ENCODE measurements at places on chromosomes 13 and 19.

DNA sequence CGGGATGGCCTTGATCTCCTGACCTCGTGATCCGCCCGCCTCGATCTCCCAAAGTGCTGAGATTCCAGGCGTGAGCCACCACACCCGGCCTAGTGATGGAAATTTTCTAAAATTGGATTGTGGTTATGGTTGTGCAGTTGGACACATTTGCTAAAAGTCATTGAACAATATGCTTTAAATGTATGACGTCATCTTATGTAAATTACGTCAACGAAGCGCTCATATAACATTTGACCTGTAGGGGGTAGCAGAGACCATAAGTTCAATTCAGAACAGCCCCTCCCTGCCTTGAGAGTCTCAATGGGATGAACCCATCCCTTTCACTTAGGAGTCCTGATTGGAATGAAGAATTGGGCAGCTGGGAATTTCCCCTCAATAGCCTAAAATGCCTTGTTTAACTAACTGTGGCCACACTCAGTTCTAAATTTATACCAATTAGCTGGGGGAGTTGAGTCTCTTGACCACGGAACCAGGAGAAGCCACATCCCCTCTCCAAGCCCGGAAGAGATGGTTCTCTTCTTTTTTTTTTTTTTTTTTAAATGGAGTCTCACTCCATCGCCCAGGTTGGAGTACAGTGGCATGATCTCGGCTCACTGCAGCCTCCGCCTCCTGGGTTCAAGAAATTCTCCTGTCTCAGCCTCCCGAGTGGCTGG is 15.2 kb upstream of the TLE6 start:
- DNase-seq, result no peak

DNA sequence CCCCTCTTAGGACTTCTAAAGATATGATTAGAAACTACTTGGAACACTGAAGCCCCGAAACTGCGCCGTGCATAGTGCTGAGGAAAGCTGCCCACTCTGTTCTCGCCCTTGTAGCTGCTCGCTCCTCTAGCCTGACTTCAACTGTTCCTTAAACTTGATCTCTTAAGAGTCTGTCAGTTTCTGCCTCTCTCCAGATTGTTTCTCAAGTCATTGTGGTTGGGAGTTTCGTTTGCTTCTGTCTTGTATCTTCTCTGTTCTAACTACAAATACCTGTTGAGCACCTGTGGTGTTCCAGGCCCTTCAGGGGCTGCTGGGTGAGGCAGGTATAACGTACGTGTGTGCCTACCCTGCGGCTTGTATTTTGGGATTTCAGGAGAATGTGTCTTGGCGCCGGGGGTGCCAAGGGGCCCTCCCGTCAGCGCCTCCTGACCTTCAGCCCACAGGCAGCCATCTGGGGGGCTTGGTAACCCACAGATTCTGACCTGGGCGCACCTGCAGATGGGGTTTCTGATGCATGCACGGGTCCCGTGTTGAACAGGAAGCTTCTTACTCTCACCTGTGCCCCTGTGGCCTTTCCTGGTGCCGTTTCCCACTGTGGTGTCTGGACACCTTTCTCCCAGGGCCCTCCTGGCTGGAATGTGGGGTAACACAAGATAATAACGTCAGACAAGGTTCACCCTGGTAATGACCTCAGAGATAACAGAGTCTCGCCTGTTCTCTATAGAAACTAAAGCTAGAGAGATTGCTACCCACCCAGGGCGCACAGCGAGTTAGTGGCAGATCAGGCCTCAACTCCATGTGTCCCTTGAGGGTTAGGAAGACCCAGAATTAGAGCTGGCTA is 17.2 kb upstream of the DCUN1D2 start:
- no peak for DNase-seq

DNA sequence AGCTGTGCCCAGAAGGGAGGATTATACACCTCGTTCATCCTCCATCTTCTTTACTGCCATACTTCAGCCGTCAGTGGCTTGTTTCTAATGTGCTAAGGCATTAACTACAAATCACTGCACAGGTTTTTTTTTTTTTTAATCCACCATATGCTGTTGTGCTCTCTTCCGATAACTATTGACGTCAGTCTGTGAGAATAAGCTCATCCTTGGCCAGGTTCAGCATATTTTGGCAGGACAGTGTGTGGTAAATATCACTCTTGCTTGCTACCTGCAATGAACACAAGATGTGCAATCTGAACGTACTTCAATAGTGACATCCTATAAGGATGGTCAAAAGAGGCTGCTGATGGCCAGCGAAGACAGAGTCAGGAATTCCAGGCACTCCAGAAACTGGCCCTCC is 2030.7 kb upstream of the PCDH20 start:
- no peak for DNase-seq

- no peak for DNase-seq
These were observed 3.0 kb upstream of the C19orf81 start for GRCh38 chr19:50646074-50646807.

GRCh38 chr13:20828539-20829364 is 55.0 kb upstream of the EEF1AKMT1 start:
- peak; percentile 13 for DNase-seq

GRCh38 chr19:17658240-17658639 is 29.9 kb downstream of the UNC13A start:
- DNase-seq, result no peak

GRCh38 chr19:5978606-5979552 is 939 bp upstream of the RANBP3 start:
- DNase-seq, result no peak

DNA sequence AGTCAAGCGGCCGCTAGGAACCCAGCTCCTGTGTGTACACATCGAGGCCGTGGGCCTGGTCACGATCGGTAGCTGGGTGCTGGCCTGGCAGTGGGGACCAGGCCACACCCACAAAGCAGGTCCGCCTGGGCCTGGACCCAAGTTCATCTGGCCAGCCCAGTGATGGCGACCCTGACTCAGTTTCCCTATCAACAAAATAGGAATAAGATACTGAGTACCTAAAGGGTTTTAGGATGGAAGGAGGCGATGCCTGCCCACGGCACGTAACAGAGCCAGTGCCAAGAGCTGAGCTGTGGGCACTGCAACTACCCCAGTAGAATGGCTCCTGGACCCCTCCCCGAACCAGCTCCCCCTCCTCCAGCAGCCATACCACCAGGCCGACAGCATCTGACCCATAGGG is 243.5 kb upstream of the SGCG start:
- no peak for DNase-seq

Measured in stimulated activated CD4-positive, alpha-beta T cell treated with anti-CD3 and anti-CD28 coated beads, Interleukin-15, amount 100 ng/mL, for 48 hours (primary cell).